ENCODE measurements at places on chromosomes 12 and 14.
A peak's percentile ranks its signal among the peaks of the same experiment; 100 is the strongest.

DNA sequence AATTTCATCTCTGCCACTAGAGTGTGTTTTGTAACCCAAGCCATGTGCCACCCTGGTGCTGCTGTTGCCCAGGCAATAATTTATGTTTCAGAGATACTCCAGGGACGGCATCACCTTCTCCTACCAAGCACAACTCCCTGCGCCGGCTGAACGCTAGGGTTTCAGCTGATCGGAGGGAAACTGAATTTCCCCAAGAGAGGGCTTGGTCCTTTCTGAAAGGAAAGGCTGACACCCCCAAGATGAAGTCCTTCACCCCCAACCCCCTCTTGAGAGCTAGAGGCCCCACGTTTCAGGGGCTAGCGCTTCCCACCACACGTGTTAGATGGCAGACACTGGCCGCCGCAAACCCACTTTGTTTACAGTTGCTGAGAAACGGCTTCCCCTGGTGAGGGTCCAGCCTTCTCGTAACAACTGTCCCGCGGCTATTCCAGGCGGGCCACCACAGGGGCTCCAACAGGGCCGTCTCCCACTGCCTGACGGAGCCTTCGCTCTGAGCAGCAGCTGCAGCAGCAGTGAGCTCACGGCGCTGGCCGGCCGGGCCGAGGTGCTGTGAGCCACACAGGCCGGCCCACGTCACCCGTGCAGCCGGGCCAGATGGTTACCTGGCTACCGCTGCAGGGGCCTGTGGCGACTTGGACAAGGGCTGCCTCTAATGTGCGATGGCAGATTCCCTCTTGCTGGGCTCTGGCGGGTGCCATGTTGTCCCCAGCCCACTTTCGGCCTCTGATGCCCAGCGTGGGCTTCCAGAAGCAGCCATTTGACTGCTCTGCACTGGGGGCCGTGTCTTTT, 66.4 kb downstream of the TESC start:
- DNase-seq = no peak

DNA sequence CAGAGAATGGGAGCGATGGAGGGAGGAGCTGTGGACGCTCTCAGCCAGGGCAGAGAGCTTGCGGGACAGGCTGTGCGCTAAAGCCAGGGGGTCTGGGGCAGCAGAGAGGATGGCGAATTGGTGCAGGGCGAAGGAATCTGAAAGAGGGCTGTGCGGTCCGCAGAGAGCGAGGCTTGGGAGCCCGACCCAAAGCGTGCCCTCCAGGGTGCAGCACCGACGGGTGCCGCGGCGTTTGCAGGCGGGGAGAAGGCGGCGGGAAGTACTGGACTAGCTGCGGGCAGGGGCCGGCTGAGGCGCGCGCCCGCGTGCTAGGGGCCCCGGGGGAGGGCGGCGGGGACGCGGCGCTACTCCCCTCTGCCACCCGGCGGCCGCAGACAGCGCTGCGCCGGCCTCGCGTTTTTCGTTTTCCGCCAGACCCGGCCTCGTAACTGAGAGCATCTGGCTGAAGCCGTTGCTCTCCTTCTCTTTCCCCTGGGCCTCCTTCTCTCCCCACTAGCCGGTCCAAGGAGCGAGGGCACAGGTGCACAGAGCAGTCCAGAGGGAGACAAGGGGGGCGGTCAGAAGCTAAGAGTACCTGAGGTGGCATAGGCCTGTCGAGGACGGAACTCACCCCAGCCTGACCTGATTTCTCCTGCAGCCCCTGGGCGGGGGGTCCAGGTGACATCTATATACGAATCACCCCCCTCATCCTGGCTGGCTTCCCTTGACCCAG, 24.9 kb downstream of the SLC6A12 start:
- peak; percentile 33 for DNase-seq

DNA sequence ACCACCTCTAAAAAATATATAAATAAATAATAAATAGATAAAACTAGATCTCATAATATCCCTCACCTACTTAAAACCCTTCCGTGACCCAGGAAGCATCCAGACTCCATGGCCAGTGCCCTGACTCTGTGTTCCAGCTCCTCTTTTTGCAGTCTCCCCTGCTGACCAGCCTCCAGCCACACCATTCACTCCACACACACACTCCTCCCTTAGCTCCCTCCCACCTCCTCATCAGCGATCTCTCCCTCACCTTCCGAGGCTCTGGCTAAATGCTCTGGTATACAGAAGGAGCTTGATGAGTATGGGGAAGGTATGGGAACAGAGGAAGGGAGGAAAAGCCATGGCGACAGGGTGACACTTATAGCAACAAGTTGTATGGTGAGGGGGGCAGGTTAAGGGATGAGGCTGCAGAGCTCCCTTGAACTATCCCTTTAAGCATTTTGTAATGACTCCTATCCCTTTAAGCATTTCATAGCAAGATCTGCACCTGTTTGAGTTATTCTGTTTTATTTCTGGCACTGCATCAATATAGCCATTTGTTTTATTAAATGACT, 26.1 kb upstream of the EIF4B start:
- DNase-seq = no peak

DNA sequence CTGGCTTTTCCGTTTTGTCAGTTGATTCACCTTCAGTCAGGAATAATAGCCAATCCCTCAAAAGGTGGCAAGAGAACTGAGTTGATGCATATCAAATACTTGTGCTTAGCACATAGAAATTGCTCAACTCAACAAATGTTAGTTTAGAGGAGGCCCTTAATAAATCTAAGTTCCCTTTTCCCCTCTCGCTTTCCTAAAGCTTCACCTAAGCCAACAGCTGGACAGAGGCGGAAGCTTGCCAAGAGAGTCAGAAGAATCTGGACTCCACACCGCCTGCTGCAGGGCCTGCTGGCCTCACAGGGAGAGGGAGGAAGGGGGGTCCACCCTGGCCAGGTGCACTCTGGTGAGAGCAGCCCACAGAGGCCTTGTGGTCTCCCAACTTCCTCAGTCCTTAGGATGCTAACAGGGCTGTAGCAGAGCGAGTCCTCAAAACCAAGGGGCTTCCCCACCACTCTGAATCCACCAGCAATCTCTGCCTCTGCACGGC, 213.1 kb downstream of the CHST11 start:
- DNase-seq = no peak

- DNase-seq = no peak
These were observed 781.4 kb downstream of the NRXN3 start for GRCh38 chr14:78951602-78952001.

GRCh38 chr12:66848967-66849366, 170.1 kb upstream of the GRIP1 start:
- DNase-seq = no peak

GRCh38 chr12:99901181-99901580, 83.6 kb downstream of the ANKS1B start:
- no peak for DNase-seq

DNA sequence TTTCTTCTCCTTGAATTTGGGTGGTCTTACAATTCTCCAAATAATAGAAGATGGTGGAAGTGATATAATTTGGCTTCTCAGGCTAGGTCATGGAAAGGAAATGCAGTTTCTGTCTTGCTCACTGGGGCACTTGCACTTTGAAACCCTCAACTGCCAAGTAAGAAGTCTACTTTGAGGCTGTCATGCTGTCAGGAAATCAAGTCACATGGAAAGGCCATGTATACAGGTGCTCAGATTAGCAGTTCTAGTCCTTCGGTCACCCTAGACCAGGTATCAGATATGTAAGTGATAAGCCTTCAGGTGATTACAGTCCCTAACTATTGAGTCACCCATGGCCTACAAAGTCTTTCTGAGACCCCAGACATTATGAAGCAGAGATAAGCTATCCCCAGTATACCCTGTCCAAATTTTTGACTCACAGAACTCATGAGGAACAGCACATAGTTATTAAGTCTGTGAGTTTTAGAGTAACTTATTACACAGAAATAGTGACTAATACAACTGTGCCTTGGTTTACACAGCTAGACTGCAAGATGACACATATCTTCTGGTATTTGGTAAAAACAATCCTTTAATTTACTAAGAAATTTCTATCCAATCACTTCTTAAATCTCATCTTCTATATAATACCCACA, 26.3 kb upstream of the BBS10 start:
- no peak for DNase-seq

GRCh38 chr12:19439059-19440018, at the start of gene AEBP2:
Gene AEBP2 (plus strand): TSS chr12:19439492. CDS start chr12:19439700, 208 bp downstream.
- peak; percentile 71 for DNase-seq

GRCh38 chr12:124142395-124143035, 152.4 kb upstream of the RFLNA start:
- DNase-seq = no peak

DNA sequence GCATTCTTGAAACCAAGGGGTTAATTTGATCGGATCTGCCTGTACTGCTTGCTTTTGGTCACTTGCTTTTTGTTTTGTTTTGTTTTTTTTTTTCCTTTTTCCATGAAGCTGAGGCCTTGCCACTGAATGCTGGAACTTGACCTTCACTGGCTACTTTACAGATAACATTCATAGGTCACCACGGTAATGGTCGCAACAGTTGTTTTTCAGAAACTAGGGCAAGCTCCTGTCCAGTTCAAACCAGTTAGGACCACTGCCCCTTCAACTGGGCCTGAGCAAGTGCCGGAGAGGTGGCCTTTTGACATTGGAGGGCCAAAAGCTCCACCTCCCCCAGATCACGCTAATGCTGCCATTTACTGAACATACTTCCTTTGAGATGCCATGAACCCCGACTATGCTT, 147.6 kb downstream of the FOXN3 start:
- DNase-seq = no peak

DNA sequence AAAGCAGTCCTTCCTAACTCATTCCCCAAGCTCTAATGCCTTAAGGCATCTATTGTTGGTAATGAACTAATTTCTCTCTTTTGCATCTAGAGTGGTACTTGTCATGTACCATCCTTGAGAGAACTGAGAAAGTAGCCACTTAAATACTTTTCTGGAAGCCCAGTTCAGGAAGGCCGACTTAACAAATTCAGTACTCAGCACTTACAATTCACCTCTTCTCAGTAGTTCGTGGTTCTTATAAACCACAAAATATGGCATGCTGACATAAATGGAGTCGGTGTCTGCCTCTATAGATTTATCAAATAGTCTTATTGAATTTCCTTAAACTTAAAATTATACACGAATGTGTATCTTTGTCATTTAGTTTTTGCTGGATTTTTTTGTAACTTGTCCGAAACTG, 9.4 kb upstream of the COCH start:
- no peak for DNase-seq

- no peak for DNase-seq
These were observed 121.2 kb upstream of the RTL1 start for GRCh38 chr14:101024686-101025085.

GRCh38 chr14:58797010-58797429, 159.3 kb downstream of the DACT1 start:
- DNase-seq = no peak

GRCh38 chr12:14260011-14260993, 105.2 kb upstream of the ATF7IP start:
- no peak for DNase-seq

- no peak for DNase-seq
These were observed 15.5 kb upstream of the MLXIP start for GRCh38 chr12:122062832-122063693.

DNA sequence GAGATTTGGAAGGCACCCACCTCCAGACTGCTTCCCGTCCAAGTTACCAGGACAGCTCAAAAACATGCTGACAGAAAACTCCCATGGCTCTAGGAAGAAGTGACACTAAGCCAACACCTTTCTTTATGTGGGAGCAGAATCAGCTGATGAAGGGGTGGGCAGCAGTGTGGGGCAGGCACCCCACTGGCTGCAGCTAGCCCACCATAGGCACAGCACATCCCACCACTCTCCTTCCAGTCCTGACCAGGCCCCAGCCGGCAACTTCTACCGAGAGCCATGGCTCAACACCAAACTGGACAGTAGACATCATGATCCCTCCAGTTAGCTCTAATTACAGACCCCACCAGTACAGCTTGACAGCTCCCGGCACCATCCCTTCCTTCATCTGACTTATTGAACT, 45.0 kb downstream of the SH2B3 start:
- DNase-seq = no peak

DNA sequence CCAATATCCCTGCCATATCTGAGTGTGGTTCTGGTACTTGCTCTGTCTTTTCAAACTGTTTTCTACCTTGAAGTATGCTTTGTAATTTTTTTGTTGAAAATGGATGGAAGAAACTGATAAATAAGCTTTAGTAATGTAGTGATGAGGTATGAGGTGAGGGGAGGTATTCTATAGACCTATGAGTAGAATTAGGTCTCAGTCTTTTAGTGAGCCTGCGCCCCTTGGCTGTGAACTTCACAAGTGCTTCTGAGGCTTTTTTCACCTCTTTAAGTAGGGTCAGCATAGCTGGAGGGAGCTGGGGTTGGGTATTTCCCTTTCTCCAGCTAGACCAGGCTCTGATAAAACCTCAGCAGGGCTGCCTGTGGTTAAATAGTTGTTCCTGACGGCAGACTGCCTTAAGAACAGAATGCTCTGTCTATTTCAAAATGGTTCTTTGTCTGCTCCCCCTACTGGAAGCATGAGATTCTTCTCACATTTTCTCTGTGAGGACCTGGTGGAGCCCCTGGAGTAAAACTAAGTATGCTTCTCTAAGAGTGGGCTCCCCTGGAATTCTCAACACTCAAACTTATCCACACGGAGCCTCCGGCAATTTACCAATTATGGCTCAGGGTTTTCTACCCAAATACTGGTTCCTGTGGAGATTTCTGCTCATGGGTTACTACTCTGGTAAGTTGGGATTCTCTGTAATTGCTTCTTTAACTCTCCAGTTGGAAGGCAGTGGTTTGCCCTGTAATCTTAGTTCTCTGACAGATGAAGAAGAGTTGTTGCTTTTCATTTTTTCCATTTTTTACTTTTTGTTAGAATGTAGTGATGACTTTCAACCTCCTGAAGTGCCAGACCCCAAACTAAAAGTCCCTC, 13.1 kb downstream of the KRT5 start:
- DNase-seq = no peak

DNA sequence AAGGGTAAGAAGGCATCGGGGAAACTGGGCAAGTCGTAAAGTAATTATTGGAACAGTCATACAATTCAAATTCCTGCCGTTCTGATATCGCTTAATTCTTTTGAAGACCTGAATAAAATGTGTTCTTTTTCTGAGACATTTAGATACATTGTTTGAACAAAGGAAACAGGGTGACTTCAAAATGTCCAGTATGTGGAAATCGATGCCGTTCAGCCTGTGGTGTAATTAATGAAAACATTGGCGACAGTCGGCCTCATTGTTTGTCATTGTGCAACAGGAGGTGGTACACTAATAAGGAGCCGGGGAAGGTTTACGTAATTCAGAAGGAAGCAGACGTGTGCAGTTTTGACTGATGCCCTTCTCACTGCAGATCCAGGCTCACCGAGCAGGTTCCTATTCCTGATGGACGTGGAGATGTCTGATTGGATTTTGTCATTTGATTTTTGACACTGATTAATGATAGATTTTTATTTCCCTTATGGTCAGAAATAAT, 92.7 kb downstream of the BORCS5 start:
- DNase-seq = no peak

DNA sequence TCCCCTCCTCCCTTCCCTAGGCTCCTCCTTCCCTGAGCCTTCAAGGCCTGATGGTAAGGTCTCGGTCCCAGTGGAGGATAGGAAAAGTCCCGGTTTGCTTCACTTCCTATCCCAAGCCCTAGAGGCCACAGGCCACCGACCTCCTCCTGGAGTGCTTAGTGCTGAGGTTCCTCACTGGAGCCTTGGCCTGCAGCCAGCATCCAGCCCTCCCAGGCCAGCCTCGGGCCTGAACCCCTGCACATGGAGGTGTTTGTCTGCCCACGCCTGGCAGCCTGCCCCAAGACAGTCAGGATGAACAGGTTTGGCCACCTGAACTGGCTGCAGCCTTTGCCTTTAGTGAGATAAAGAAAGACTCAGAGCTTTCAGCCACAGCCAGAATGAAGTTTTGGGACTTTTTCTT, 15.8 kb upstream of the KRT7 start:
- no peak for DNase-seq

GRCh38 chr12:124814741-124815613, 48.7 kb downstream of the SCARB1 start:
- DNase-seq = no peak

Measured in stimulated activated CD8-positive, alpha-beta memory T cell treated with anti-CD3 and anti-CD28 coated beads, Interleukin-2, amount 100 ng/mL, for 48 hours (primary cell).